ENCODE measurements at places on chromosomes 2 and 18.

DNA sequence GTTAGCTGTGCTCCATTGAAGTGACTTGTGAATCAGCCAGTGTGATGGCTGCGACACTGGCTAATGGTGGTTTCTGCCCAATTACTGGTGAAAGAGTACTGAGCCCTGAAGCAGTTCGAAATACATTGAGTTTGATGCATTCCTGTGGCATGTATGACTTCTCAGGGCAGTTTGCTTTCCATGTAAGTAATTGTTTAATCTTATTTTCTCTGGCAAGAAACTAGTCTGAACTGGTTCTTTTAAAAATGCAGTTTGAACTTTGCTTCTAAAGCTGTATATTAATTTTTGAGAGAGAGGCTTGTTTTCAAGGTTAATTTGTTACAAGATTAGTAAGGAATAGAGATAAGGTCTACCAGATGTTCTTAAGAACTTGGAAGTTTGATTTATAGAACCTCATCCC is 46.7 kb downstream of the GLS start:
- DNase-seq = no peak

- DNase-seq = no peak
Observed at GRCh38 chr18:55253814-55254213, 294.6 kb upstream of the CCDC68 start.

- no peak for DNase-seq
Observed at GRCh38 chr2:114025030-114025429, 135.1 kb downstream of the ACTR3 start.

DNA sequence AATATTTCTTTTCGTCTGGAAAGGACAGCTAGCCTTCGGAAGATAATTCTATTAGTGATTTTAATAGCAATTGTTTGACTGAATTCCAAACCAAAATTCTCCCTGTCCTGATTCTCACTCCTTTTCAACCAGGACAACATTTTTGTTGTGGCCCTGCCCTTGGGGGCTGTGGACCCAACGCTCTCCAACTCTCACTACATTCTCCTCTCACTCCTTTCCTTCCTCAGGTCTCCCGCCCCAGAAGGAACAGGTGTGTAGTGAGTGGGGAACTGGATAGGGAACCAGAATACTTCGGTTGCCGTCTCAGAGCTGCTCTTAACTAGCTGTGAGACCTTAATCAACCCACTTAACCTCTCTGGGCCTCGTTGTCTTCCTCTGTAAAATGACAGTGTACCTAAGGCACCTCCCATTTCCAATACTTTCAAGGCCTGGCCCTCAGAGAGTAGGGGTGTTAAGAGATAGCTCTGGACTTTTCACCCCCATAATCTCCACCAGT is 638 bp upstream of the ADD2 start:
- DNase-seq = no peak

DNA sequence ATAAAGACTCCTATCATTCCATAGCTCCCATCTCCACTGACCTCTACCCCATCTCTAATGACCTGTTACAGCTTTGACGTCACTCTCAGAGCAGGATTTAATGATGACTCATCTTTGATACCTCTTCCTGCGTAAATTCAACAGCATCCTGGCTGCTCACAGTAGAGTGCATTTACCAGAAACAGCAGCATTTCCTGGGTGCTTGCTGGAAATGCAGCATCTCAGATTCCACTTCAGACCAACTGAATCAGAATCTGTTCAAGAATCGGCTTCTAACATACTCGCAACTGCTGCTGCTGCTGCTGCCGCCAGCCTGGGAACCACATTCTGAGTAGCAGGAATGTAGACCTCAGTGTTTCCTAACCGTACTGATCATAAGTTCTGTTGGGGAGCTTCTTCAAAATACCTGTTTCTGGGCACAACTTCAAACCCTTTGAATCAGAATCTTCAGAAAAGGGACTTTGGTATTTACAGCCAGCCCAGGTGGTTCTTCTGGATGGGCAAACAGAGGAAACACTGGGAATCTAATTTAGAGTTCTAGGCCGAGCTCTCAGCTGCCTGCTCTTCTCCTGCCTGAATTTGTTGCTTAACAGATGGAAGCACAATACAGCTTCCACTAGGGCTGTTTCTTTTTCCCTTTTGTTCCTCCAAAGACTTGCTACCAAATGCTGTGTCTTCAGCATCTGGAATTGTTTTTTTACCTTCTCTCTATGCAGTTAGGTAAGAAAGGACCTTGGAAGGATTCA is 241.4 kb downstream of the NCKAP5 start:
- DNase-seq = no peak

- no peak for DNase-seq
Observed at GRCh38 chr2:143577489-143577888, 448.3 kb downstream of the ARHGAP15 start.

DNA sequence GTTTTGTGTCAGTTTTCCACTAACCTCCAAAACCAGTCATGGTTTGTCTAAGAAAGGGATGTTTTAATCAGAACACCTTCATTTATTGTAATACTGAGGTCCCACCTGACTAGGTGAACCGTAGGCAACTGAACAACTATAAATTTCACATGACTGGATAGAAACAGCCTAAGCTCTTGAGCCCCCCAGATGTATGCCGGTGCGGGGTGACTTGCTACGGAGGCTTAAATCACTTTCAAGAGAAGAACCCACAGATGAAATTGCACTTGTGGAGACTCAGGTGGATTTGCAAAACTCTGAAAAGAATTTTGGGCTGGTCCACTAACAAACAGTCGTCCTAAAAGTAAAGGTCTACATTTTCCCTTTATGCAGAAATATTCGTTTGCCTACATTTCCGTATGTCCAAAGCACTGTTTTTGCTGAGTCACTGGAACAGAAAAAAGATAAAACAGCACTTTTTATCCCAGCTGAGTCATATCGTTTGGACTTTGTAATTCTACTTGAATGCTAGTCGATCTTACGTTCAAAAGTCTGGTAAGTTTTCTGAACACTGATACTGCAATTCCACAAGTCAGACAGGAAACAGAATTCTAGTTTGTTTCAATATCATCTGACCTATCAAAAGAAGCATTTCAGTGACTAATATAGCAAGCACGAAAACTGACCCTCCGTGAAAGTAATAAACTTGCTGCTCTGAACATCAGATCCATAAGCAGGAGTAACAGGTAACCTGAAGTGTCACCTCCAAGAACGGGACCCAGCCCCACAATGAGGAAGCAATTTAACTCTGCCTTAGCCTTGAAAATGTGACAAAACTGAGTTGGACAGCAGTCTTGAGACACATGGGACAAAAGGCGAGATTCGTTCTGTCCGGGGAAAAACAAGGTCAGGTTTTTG is 18.1 kb downstream of the ZNF516 start:
- DNase-seq = no peak

DNA sequence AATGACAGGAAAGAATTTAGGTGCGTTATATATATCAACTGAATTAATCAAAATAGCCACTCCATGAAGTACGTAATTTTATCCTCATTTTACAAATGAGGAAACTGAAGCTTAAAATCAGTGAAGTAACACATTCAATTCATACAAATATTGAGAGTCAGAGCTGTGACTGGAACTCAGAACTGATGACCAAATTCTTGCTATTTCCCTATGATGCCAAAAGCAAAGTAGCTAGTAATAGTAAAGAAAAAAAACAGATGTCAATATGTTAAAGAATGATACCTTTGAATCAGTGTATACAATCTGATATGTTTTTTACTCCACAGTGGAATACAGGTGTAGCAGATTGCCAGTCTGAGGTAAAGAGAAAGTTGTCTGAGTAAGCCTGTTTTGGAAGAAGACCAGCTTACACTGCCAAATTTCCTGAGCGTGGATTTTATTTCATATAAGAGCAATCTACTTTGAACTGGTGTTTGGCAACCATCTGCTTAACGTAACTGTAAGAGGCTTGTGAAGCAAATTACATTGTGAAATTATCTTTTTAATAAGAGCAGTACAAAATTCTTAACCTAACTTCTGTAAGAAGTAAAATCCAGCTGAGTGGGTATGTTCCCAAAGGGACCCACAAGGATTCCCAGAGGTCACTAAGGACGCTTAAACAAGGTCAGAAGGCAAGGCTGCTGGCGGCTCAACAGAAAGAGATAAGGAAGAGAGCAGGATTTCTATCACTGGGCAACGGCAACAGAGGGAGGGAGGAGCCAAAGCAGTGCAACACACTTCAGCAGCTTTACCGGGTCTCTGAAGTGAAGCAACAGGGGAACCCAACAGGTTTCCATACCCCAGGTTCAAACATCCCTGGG is 85.6 kb downstream of the IKZF2 start:
- no peak for DNase-seq

DNA sequence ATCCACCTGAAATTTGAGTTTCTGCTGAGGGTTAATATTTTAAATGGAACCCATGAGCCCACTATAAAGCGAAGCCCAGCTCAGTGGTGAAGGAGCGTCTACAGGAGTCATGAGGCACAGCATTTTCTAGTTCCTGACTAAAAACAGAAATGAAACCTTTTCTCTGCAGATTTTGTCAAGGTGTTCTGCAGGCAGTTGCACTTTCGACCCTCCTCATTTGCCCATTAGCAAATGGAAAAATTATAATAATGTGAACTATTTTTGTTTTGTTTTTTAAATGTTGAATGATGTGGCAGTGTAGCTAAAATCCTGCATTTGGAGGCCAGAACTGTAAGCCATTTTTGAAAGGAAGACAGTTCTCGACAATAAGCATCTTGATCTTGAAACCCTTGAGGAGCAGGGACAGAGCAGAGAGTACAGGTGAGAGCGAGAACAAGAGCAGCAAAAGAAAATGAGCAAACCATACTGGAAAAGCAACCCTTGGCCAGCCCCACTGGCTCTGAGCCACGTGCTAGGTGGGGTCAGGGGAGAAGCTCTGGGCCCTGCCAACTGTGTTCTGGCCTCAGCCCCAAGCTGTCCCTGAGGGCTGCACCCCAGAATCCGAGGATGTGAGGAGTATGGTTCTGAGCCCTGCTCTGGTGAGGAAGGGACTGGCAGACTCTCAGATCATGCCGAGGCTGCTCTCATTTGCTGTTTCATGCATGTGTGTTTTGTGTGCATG is 26.4 kb upstream of the COPS8 start:
- DNase-seq = no peak

- DNase-seq = no peak
Observed at GRCh38 chr2:152510621-152511020, 175.6 kb downstream of the FMNL2 start.

DNA sequence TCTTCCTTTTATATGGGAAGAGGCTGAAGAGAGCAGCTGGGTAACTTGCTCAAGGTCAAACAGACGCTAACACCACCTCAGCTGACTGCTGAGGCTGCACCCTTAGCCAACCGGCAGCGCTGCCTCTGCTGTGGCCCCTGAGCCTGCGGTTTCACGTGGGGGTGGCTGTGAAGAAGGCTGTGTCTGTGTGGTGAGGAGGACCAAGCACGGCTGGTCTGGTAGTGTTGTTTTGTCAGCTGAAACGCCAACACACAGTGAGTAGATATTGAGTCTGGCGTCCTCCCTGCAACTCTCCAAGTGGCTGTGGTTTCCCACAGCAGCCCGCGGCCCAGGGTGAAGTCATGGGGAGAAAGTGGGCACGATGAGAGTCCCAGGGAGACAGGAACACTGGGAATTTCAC is 69.6 kb downstream of the THNSL2 start:
- no peak for DNase-seq

GRCh38 chr2:178530131-178530530 is 49.9 kb downstream of the PLEKHA3 start:
- no peak for DNase-seq

- DNase-seq = no peak
Observed at GRCh38 chr18:25563346-25563745, 211.4 kb upstream of the ZNF521 start.

Measured in SJCRH30 (cell line).